ENCODE measurements at places on chromosomes 3 and 15.

DNA sequence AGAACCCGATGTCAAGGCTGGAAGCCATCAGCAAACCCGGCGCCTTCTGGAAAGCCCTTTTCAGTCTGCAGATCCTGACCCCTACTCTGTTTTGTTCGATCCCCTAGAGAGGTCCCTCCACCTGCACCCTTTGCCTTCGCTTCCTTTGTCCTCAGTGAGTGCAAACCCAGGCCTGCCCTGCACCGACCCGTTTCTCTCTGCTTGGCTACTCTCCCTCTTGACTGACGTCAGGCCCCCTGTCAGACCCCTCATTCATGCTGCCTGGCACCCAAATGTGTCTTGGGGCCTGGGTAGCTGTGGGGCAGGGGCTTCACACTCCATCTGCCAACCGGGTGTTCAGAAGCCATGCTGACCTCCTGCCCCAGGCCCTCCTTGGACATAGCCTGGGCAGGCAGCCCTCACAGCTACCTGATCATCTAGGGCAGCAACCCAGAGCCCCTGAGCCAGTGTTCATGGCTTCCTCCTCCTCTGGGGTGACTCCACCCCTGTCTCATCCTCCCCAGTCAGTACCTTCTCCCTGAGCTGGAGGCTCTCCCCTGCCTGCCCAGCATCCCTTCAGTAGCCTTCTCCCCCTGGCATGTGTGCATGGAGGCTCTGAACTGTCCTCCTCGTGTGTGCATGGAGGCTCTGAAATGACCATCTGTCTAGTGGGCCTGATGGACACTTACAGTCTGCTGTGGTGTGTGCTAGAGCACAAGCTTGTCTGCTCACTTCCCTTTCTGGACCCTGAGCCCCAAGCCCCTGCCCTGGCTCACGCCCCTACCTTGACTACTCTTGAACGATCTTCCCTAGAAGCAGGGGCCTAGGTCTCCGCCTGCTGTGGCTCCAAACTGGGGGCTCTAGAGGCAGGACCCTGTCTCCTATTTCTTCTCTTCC is 69.4 kb downstream of the EXOG start:
- DNase-seq = no peak

- no peak for DNase-seq
These were observed 88.9 kb upstream of the CCNL1 start for GRCh38 chr3:157248590-157249422.

- no peak for DNase-seq
These were observed 478.7 kb upstream of the WNT5A start for GRCh38 chr3:55965776-55966175.

- no peak for DNase-seq
These were observed 6.1 kb downstream of the GRAMD1C start for GRCh38 chr3:113844622-113845222.

DNA sequence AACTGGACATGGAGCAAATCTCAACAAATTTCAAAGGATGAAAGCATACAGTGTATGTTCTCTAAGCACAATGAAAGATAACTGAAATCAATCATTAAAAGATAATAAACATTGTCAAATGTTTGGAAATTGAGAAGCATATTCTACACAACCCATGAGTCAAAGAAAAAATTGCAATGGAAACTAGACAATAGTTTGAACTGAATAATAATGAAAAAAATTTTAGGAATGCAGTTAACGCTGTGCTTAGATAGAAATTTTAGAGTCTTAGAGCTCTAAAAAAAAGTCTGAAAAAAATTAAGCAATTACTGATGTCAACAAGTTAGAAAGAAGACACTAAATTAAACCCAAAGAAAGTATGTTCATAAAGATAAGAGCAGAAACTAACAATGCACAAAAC is 15.5 kb downstream of the RABL3 start:
- DNase-seq = no peak

GRCh38 chr15:83943849-83944404 is 290.0 kb downstream of the ADAMTSL3 start:
- no peak for DNase-seq

DNA sequence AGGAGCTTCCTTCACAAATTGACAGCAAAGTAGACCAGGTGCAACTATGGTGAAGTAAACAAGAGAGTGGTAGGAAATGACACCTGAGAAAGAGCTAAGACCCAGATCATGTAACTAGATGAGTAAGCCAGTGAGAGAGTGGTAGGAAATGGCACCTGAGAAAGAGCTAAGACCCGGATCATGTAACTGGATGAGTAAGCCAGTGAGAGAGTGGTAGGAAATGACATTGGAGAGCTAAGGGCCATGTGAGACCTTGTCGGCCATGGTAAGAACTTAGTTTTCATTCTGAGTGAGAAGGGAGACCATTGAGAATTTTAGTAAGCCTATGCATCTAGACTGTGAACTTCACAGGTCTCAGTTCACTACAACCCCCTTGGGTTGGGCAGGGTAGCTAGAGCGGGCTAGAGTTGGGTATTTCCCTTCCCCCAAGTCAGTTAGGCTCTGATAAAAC is 5.4 kb upstream of the SENP7 start:
- peak; percentile 38 for DNase-seq

DNA sequence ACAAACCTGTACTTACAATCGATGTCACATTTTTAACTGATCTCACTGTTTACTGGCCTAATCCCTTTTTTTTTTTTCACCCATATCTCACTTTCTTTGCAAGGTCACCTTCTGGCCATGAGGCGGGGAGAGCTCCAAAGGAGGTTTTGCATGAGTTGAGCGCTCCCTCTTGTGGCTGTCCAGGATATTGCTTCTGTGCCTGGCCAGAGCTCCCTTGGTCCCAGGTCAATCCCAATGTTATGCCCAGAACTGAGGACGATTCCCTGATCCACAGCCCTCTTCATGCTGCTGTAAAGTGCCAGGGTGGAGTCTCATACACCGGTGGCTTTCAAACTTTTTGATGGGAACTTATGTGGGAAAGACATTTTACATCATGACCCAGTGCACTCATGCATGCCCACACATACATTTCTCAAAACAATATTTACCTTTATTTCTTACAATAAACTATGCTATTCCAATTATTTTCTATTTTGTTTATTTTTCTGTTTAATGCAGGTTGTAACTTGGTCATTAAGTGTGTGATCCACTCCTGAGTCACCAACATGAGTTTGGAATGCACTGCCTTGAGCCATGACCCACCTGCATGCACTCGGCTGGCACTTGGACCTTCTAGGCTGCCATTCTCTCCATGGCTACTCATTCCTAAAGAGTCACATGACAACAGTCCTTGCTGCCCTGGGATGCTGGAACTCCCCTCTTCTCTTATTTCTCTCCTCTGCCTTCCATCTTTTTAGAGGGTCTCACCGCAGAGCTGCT is 9.6 kb upstream of the SST start:
- peak; percentile 42 for DNase-seq

- no peak for DNase-seq
These were observed 39.2 kb upstream of the SEMA4B start for GRCh38 chr15:90161950-90162361.

DNA sequence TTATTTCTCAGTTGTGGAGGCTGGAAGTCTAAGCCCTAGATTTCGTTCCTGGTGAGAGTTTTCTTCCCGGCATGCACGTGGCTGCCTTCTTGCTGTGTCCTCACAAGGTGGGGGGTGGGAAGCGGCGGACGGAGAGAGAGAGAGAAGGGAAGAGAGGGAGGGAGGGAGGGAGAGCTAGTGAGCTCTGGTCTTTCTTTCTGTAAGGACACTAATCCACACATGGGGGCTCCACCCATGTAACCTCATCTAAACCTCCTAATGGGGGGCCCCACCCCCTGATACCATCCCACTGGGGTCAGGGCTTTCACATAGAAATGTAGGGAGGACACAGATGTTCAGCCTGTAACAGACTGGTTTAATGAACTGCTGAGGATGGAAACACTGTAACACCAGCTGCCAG is 7.3 kb downstream of the FBLN2 start:
- DNase-seq = no peak

GRCh38 chr3:160735826-160736225 is 20.2 kb upstream of the PPM1L start:
- DNase-seq = no peak

- DNase-seq = no peak
These were observed 895 bp upstream of the ARHGAP31 start for GRCh38 chr3:119293105-119293870.

DNA sequence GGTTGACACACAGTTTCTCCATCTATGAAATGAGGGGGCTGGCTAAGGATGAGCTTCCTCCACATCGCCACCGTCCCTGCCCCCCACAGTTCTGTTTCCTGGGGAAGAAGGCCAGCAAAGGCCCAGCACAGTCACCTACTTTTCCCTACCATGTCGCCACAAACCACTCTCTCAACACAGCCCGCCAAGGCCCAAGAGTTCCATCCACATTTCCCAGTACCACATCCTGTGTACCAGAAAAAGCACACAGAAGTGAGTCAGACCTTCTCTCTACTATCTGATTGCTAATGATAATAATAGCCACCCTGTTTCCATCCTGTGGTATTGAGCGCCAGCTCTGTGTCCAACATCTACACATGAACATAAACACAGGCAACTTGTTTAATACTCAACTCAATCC is 30.3 kb upstream of the C15orf39 start:
- no peak for DNase-seq

DNA sequence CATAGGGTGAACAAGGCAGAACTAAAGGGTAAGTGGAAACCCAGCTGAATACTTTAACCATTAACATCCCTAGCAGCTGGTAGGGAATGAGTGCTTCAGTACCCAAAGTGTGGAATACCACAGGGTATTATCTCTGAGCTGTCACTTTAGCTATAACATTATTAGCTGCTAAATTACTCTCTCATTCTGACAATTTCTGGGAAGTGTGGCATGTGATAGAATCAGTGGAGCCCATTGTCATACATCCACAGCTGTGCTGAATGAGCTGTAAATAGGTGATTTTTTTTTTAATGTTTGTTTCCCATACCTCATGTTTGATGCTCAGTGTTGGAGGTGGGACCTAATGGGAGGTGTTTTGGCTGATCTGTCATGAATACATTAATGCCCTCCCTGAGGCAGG is 894.3 kb downstream of the DIPK2A start:
- no peak for DNase-seq

DNA sequence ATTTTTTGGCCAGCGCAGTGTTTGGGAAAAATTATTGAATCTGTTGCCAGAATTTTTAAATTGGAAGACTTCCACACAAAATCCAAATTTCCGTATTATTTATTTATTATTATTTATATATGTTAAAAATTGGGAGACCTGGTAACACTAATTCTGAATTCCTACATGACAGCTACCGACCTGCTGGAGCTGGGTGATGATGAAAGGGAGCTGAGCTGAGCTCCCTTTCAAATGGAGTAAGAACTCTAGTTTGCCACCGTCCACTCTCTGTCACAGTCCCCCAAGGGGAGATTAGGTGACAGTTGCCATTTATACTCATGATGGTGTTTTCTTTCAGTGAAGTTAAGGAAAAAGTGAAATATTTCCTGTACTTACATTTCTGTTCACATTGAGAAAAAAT is 1.4 kb downstream of the CRTC3 start:
- no peak for DNase-seq

DNA sequence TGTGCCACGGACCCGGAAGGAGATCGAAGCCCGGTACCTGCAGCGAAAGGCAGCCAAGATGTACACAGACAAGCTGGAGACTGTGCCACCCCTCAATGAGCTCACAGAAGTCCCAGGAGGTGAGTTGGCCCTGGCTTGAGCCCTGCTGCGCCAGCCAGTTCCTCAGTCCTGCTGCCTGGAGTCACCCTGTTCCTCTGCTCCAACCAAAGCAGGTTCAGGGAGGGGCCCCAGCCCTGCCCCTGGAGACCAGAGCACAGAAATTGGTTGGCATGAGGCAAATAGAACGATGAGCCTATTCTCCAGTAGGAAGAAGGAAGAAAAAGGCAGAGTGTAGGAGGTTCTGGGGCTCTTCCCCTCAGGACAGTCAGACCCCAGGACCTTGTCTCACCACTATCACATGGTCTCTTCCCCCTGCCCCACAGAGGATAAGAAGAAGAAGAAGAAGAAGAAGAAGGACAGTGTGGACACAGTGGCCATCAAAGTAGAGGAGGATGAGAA is 8.0 kb downstream of the TMIE start:
- no peak for DNase-seq

DNA sequence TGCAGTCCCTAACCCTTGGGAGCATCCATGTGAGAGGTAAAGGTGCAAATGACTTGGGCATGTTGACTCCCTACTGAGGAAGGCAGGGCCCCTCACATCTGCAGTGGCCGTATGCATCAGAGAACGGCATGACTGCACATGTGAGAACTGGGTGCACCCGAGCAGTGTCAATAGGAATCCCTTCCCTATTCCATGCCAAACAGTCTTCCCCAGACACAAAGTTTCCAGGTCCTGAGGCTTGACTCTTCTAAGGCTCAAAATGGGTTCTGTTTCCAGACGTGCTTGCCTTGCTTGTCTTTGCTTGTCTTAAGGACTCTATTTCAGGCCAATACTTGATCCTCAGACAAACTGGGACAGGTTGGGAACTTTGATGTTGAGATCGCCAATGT is 20.5 kb upstream of the ANPEP start:
- DNase-seq = no peak

DNA sequence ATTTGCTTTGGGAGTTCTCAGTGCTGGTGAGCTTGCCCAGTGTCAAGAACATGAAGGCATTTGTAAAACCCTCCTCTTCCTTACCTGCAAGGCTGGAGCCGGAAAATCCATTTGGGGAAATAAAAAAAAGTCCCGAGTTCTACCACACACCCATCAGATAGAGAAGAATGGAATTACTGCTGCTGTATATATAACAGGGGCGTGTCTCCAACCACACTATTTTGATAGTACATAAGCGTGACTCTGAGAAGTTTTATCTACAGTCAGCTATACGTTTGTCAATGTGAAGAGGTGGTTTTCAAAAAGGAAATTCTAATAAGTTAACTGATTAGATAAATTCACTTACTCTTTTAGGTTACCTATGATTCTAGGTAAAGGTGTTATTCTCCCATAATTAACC is 1.3 kb upstream of the CPA3 start:
- no peak for DNase-seq

- DNase-seq = no peak
These were observed 88.6 kb upstream of the ADAMTS17 start for GRCh38 chr15:100430411-100430810.
